ENCODE measurements at places on chromosomes 2 and 18.

GRCh38 chr2:173523497-173523896, 168.8 kb downstream of the CDCA7 start:
- no peak for DNase-seq

DNA sequence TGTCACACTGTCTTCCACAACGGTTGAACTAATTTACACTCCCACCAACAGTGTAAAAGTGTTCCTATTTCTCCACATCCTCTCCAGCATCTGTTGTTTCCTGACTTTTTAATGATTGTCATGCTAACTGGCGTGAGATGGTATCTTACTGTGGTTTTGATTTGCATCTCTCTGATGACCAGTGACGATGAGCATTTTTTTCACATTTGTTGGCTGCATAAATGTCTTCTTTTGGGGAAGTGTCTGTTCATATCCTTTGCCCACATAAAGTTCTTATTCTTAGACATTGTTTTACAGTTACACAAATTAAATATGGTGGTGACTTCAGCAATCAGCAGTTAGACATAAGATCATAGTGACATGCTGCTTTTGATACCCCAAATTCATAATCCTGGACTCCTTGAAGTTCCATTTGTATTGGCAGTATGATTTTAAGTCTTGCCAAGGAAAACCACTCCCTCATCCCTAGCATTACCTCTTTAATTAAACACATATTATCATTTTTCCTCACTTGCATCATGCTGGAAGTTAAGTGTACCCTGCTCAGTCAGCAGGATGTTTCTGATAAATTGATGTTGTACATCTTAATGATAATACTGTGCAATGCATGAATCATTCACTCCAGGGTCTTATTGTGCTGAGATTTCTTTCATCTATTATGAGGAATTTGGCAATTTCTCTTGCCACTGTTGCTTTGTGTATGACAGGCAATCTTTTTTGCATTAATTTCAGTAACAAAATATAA, 67.6 kb upstream of the STAT1 start:
- no peak for DNase-seq

DNA sequence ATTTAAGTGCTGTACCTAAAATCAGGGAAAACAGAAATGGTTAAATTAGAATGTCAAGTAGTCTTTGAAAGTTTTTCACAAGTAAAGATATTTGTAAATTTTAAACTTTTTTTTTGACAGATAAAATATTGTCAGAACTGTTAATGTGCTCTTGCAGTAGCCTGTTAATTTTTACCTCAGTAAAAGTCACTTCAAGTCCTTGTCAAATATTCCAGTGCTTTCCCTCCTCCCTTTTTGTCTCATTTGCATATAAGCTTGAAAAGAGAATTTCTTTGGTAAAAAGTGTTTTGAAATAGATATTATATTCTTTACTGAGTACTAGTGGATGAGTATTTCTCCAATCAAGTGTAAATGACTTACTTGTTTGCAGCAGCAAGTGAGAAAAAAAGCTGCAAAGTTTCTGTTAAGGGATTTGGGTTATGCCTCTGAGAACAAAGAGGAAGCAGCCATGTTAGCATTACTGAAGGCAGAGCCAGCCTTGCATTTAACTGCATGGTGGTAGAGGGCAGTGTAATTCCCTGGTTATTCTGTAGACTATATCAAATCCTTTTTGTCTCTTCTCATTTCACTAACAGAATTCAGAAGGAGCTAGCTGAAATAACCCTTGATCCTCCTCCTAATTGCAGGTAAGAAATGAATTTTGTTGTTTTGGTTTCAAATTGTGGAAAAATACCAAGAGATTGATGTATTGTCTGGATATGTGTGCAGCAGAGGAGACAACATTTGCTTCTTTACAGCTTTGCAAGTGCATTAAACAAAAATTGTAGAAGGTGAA, 3.2 kb downstream of the UBE2E3 start:
- DNase-seq = no peak

GRCh38 chr2:20454036-20454981, 7.4 kb downstream of the RHOB start:
- no peak for DNase-seq

GRCh38 chr2:125684932-125685331, 971.0 kb upstream of the GYPC start:
- no peak for DNase-seq

Measured in stimulated activated CD8-positive, alpha-beta memory T cell treated with anti-CD3 and anti-CD28 coated beads, Interleukin-15, amount 100 ng/mL, for 24 hours (primary cell).